ENCODE measurements at places on chromosomes 6 and 20.

DNA sequence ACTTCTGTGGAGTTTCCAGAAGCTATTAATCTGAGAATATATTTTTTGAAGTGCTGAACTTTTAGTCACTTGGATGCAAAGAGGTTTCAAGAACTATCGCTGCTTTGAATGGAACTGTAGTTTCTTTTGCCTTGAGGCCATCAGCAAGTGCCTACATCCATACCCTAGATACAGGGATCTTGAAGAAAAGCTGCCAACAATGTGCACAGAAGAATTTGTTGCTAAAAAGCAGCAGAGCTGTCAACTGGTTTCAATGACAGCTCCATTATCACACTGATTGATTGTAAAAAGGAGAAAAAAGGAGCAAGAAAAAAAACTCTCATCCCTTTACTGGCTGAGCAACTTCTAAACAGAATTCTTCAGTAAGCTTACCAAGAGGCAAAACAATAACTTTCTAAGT lies 251.0 kb upstream of the NRSN1 start:
- no peak for DNase-seq

DNA sequence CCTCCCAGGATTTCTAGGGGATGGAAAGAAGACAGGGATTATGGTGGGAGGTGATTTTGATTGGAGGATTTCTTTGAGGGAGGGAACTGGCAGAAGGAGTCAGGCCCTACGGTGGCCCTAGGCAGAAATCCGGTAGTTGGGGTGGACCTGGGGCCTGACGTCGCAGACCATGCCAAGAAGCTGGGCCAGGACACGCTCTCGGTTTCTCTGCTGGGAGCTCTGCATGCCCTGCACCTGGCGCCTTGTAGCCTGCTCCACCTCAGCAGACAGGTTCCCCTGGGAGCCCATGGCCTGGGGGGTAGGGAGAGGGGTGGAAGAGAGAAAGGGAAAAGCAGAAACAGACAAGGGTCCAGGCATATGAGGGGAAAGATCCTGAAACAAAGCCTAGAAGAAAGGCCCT lies 1.1 kb downstream of the ATP6V1G2 start:
- no peak for DNase-seq

GRCh38 chr6:105226598-105227294 lies 46.9 kb upstream of the POPDC3 start:
- DNase-seq, result no peak

DNA sequence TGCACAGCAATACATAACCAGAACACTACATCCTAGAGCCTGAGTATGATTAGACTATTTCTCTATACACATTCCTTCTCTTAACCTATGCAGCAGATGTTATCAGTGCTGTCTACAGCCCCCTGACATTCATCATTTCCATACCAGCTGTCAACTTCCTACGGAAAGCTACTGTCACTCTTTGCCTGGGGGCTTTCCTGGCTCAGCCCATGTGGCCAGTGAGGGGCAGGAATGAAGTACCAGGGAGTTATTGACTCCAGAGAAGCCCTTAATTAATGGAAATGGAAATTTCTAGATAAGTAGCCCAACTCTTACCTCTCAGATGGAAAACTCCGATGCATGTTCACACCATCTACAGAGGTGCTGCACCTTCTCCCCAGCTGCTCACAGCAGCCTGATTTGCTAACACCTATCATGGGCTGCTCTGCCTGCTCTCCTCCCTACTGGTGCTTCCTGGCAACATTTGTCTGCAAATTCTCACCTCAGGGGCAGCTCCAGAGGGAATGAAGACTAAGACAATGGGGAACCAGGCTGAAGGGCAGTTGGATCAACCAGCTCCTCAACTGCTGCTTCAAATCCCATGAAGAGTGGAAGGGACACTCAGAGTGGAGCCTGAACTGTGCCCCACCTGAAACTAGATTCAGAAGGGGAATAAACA lies 59.6 kb downstream of the LINC00237 start:
- DNase-seq, result no peak

- no peak for DNase-seq
Measured at GRCh38 chr6:155364844-155365437, 50.7 kb upstream of the TFB1M start.

DNA sequence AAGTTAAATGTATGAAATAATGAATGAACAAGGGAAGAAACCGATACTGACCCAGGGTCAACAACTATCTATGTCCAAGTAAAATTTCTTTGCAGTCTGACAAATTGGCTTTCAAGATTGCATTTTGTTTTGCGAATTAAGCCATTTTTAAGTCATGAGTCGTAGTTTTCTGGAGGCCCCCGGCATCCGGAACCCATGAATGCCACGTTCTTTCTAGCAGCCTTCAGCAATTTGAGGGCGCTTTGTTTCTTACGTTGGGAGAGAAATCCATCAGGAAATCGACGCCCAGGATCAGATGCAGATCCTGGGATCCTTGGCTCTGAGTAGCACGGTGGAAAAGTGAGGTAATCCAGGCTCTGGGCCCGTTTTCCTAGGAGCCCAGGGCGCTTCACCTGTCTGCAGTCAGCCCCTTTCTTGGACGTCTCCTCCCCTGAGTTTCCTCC lies 309 bp upstream of the ABRACL start:
- DNase-seq, result no peak
